ENCODE measurements at places on chromosomes 7 and 10.

DNA sequence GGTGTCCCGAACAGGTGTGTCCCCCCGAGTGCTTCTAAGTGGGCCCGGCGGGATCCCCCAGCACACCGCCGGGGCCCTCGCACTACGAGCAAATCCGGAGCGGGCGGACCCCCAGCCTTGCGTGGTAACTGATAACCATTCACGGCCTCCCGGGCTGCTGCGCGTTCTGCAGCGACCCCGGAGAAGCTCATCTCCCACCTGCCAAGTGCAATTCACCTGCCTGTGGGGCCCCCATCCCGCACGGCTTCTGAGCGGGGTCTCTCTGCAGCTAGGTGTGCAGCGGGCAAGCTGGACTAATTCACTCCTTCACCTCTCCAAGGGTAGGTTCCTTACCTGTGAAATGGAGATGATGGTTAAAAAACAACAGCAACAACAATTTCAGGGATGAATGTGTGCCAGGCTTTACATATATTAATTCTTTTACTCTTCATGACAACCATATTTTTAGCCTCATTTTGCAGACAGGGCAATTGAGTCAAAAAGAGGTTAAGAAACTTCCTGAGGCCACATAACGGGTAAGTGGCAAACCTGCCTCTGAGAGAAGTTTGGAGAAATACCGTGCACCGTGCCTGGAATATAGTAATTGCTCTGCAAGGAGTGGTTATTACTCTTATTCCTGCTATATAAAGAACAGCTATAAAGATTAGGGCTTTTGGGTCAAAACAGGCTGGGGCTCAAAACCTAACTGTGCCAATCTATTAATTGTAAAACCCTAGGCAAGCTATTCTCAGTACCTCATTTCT is 652 bp upstream of the PODXL start:
- DNase-seq: no peak

- DNase-seq: peak; percentile 14
Observed at GRCh38 chr7:6032167-6032566, 991 bp downstream of the ANKRD61 start.

GRCh38 chr7:48887500-48887899 is 36.8 kb upstream of the CDC14C start:
- DNase-seq: no peak

DNA sequence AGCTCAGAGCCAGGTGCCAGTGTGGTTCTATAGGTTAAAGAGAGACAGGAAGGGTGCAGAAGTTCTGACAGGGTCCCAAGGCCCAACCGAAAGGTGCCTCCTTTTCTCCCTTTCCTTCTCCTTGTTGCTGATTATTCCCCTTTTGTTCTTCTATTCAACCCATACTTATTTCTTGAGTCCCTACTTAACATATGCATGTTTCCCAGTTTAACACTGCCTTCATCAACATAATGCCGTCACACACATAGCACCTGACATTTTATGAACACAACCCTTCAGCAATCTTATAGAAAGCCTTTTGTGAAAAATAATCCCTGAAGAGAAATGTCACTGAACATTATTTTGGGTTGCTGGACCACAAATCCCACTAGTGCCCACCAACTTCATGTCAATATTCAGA is 39.1 kb downstream of the SORBS1 start:
- DNase-seq: no peak

- no peak for DNase-seq
Observed at GRCh38 chr10:34319197-34319846, 495.8 kb downstream of the PARD3 start.

GRCh38 chr10:52517012-52517411 is 202.9 kb downstream of the DKK1 start:
- no peak for DNase-seq

- DNase-seq: no peak
Observed at GRCh38 chr7:83427884-83428283, 221.1 kb downstream of the SEMA3E start.
